ENCODE measurements at places on chromosomes 5 and 9.
A peak's percentile ranks its signal among the peaks of the same experiment; 100 is the strongest.

GRCh38 chr5:20113031-20113715, 125.2 kb upstream of the CDH18 start:
- peak; percentile 49 for DNase-seq

- peak; percentile 87 for DNase-seq
Measured at GRCh38 chr5:151896031-151896691, 28.5 kb downstream of the GLRA1 start.

DNA sequence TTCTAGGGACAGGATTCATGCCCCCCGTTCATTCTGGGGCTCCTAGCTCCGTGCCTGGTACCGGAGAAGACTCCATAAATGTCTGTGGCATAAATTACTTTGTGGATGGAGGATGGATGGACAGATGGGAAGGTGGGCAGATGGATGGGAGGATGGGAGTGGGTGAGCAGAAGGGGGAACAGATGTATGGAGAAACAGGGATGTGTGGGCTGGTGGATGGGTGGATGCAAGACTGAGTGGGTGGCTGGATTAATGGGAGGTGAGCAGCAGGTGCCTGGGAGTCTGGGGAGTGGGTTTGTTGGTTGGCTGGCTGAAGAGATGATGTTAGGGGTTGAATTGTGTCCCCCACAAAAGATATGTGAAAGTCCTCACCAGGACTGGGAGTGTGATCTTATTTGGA, 43.5 kb downstream of the SARDH start:
- no peak for DNase-seq

DNA sequence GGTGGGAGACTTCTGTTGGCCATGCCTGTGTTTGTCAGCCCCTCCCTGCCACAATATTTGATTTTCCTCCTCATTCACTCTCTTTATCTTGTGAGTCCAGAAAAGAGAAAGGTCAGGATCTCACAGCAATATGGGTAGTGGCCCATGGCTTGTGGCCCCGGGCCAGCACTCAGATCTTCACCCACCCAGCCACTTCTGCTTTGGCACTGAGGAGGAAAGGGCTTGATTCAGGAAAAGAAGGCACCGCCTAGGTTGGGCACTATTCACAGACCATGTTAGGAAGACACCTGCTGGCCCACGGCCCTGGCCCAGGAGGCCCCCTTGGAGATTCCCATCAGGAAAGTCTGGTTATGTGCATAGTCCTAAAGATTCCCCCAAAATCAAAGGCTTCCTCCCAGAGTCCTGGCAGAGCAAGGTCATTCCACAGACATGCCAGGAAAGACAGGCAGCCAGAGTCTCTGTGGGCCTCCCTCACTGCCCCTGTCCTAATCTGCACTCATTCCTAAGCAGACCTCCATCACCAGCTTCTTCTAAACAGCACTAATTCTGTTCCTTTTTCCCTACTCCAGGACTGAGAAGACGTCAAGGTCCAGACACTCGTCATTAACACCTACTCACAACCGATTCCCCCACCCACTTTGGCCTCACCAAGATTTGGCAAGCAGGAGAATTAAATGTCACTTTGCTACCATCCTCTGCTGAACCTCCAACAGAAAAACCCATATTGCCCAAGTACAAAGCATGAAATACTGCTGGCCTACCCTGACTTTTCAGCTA, 179.3 kb downstream of the DEPDC1B start:
- DNase-seq, result no peak

DNA sequence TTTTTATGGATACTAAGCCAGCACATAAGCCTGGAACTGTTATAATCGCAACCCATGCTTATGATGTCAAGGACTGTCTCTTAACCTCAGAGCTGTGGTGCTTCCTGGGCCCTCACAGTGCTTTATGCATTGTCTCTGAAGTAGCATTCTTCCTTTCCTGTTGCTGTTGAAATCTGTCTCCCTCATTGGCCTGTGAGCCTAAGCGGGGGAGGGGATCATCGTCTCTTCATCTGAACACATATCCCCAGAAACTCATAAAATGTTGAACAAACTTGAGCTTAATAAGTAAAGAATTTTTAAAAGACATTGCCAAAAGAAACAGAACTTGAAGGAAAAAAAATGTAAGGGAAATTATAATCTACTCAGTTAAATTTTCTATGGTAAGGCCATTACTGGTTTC, 80.3 kb downstream of the SGCD start:
- DNase-seq, result no peak

DNA sequence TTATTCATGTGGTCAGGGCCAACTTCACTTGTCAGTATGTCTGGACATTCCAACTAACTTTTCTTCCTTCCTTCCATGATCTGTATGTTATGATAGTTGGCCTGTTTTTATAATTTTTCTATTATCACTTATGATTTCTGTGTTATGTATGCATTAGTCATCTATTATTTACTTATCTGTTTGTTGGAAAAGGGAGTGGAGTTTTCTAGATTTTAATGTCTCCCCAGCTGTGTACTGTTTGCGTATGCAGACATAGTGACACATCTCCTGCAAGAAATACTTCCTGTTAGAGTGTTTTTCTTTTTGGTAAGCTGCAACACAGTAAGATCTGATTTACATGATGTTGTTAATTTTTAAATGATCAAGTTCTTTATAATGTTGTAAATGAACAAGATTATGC, 8.7 kb upstream of the INSYN2B start:
- no peak for DNase-seq

- DNase-seq, result no peak
Measured at GRCh38 chr9:130642926-130643325, 21.5 kb upstream of the PRDM12 start.

- DNase-seq, result no peak
Measured at GRCh38 chr5:143922718-143923117, 110.8 kb downstream of the HMHB1 start.

- DNase-seq, result peak; percentile 81
Measured at GRCh38 chr5:65925044-65925600, 1.3 kb upstream of the ERBIN start.

GRCh38 chr5:149133795-149134777, 7.2 kb upstream of the ABLIM3 start:
- DNase-seq, result no peak

- DNase-seq, result no peak
Measured at GRCh38 chr9:114264806-114265550, 57.9 kb upstream of the ORM1 start.

GRCh38 chr5:13783726-13784125, 160.8 kb downstream of the DNAH5 start:
- no peak for DNase-seq

- DNase-seq, result no peak
Measured at GRCh38 chr5:129500101-129500500, 40.0 kb downstream of the ADAMTS19 start.

DNA sequence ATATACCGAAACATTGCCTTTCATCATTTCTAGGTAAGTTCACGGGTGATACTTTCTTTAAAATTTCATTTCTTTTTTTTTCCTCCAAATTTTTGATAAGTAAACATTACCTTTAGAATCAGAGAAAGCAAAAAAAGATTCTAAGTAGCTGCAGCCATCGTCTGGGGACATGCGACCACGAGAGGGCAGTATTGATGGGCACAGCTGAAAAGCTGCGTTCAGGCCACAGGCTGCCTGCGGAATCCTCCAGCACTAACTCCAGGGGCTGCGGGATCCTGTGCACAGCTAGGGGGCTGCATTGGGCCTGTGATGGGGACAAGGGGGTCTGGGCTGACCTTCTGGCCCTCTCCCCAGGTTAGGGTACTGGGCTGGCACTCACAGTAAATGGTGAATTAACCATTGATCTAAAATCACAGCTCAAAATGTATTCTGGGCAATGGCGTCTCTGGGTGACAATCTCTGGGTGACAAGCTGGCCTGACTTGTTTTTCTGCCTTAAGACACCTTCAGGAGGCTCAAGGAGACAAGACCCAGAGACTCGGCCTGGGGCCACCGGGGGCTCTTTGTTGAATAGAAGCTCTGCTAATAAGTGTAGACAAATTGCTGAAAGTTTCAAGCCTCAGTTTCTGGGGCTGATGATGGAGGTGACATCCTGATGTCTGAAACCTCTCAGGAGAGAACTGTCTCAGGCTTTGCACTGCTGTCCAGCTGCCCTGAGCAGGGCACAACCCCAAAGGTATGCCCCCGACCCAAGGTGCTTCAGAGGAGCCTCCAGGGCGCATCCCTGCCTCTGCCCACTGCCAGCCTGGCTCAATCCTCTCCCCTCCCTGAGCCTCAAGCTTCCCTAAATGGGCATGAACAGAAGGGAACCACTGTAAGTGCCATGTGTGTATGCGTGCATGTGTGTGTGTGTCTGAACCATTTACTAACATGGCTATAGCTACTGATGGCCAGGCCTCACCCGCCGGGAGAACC, 44.3 kb upstream of the SARDH start:
- DNase-seq, result peak; percentile 71

GRCh38 chr5:135027266-135027696, 6.7 kb downstream of the PITX1 start:
- no peak for DNase-seq

- peak; percentile 97 for DNase-seq
Measured at GRCh38 chr9:107894572-107895261, 405.1 kb upstream of the KLF4 start.

- DNase-seq, result peak; percentile 70
Measured at GRCh38 chr5:68994645-68995044, 99.2 kb upstream of the SLC30A5 start.

DNA sequence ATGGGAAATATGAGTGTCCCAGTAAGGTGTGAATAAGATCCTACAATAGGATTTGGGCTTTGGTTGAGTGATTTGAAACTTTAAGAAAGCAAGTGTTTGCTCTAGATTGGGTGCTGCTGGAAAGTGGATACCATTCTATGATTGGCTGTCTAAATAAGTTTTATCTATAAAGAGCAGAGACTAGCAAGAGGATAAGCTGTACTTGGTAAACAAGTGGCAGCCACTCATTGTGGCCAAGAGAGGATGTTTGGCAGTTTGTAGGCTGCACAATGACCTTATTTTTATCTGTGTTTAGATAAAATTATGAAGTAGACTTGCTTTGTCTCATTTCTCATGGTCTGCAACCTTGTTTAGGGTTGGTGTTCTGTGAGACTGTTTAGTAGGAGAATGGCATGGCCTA, 341.6 kb upstream of the PIK3R1 start:
- no peak for DNase-seq

DNA sequence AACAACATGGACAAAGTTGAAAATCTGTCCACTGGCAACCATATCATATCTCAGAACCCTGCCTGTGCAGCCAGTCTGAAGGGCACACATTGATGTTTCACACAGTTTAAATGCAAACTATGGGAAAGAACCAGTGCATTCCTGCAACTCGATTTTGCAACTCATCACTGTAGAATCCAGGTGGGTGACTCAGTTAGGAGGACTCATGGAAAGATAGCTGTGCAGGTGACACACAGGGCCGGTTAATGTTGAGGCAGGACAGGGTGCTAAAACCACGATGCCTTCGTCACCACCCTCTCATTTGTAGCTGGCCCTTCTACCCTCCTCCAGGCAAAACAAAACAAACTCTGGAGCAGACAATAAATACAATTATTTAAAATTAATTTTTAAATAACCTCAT, 62.8 kb downstream of the TLE1 start:
- no peak for DNase-seq

- DNase-seq, result no peak
Measured at GRCh38 chr9:110133059-110133458, 74.9 kb downstream of the C9orf152 start.

- no peak for DNase-seq
Measured at GRCh38 chr5:88090506-88090905, 178.1 kb downstream of the TMEM161B start.

GRCh38 chr9:1495282-1496030, 445.3 kb downstream of the DMRT2 start:
- DNase-seq, result no peak

GRCh38 chr5:180290568-180291233, 1.2 kb downstream of the MAPK9 start:
- DNase-seq, result no peak

DNA sequence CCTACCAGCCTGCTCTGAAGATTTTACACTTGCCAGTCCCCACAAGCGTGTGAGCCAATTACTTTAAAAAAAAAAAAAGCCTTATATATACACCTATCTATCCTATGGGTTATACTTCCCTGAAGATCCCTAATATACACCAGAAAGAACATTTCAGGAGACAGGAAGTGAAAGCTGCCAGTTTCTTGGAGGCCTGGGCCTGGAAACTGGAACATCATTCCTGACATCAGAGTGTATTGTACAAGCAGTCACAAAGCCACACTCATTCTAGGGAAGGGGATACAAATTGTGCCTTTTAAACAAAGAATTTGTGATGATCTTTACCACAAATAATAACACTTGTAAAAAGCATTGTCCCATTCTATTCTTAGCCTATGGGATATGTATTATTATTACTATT, 98.3 kb upstream of the FBN2 start:
- DNase-seq, result no peak

DNA sequence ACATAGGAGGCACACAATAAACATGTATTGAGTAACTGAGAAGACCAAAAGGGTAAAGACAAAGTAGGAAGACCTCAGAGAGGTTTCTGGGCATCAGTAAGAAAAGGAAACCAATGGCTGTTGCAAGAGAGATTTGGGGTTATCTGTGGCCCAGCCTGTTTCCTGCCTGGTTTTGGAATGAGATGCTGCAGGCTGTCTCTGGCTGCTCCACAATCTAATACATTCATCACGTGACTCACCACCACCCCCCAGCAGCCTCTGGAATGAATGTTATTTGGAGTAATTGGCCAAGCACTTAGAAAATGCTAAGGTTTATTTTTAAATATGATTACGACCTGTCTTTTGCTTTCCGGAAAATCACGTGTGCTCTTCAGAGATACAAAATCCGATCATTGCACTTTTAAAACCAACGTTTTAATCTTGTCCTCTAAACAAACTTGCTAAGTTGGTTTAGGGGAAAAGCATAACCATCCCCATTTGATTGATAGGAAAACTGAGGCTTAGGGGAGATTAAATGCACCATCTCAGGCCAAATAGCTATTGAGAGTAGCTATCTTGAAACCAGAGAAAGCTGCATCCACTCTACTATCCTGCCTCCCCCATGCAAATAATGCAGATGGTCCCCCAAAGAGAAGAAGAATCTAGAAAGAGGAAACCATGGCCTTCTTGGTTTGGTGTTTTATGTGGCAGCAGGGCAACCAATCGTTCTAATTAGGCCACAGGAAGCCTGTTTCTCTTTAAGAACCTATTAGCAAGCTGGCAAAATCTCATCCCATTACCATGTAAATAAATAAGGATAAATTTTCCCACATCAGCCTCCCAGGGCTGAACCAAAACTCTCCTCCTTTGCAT, 151.8 kb upstream of the ADRA1B start:
- peak; percentile 41 for DNase-seq

GRCh38 chr5:160155017-160155750, 35.9 kb upstream of the PWWP2A start:
- DNase-seq, result no peak

GRCh38 chr5:57432876-57433275, 49.7 kb downstream of the ACTBL2 start:
- DNase-seq, result no peak

- no peak for DNase-seq
Measured at GRCh38 chr5:13188371-13188770, 756.1 kb downstream of the DNAH5 start.

DNA sequence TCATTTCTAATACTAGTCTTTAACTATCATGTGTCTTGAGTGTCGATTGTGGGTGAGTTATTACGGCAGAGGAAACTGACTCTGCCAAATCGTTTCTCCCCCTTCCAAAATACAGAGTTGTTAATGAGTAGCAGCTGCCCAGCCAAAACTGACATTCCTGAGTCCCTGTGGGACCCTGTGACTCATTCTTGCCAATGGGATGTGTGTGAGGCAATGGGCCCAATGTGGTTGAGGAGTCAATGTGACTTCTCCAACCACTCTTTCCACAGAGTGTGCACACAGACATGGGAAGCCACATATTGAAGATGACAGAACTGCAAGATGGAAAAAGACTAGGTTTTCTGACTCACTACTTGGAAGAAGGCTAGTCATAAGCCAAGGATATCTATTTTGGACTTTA, 434.7 kb downstream of the DTWD2 start:
- no peak for DNase-seq
